ENCODE measurements at places on chromosomes 2 and 18. TPM values are rescaled to one million over a fixed set of nuclear protein-coding genes. Genes with fewer than 3 reads are reported as not detected.

The MYO7B gene
- total RNA-seq, result 0.14 TPM

The PLEKHH2 gene
- total RNA-seq, result 0.40 TPM

The C18orf32 gene
- 13.9 TPM for total RNA-seq

The GPBAR1 gene
- 0.40 TPM for total RNA-seq

The FAM98A gene
- total RNA-seq, result 70.7 TPM

The CREG2 gene
- 0.57 TPM for total RNA-seq

The CRYGC gene
- not detected for total RNA-seq

The TSHZ1 gene
- 7.7 TPM for total RNA-seq

The HJURP gene
- total RNA-seq, result 42.0 TPM

The FTCDNL1 gene
- total RNA-seq, result 1.7 TPM

The TMEM17 gene
- total RNA-seq, result 1.7 TPM

The SALL3 gene
- total RNA-seq, result not detected

The DPP4 gene
- total RNA-seq, result 16.2 TPM

The IGFBP2 gene
- total RNA-seq, result 19.9 TPM

The C2orf15 gene
- total RNA-seq, result not detected

The RAD51AP2 gene
- total RNA-seq, result not detected

The SCG2 gene
- total RNA-seq, result not detected

The ITGB6 gene
- 0.13 TPM for total RNA-seq

The B3GNT7 gene
- 0.50 TPM for total RNA-seq
